NCI-H1436 treated with DMSO at 0.1 percent for 48 hours (cell line): ENCODE measurements at places on chromosomes 1 and 21.

- no peak for DNase-seq
These were observed 212.8 kb downstream of the PBX1 start for GRCh38 chr1:164771619-164772361.

GRCh38 chr1:244680667-244681066, 27.7 kb downstream of the DESI2 start:
- DNase-seq = no peak

- no peak for DNase-seq
These were observed 232.9 kb upstream of the SGIP1 start for GRCh38 chr1:66300972-66301451.

GRCh38 chr1:41842993-41843755, 75.5 kb downstream of the HIVEP3 start:
- no peak for DNase-seq

- no peak for DNase-seq
These were observed 63.1 kb upstream of the SH3GLB1 start for GRCh38 chr1:86641318-86641717.

DNA sequence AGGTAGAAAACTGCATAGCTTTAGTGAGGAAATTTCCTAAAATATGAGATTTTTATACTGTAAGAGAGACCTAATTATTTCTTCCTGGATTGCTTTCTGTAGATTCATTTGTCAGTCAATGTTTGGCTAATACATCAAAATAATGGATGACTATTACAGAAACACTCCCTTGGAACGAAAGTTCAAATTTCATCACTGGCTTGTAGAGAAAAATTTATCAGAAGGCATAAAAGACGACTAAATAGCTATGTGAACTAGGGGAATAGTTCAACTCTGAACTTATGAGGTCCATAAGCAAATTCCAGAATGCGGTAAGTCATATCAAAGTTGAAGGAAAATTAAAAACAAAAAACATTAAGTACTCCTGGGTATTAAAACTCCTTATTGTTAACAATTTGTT, 36.0 kb downstream of the WNT2B start:
- no peak for DNase-seq

GRCh38 chr1:155396874-155397476, 76.3 kb downstream of the RUSC1 start:
- no peak for DNase-seq

- DNase-seq = no peak
These were observed 63.5 kb upstream of the EDN2 start for GRCh38 chr1:41547781-41548560.

DNA sequence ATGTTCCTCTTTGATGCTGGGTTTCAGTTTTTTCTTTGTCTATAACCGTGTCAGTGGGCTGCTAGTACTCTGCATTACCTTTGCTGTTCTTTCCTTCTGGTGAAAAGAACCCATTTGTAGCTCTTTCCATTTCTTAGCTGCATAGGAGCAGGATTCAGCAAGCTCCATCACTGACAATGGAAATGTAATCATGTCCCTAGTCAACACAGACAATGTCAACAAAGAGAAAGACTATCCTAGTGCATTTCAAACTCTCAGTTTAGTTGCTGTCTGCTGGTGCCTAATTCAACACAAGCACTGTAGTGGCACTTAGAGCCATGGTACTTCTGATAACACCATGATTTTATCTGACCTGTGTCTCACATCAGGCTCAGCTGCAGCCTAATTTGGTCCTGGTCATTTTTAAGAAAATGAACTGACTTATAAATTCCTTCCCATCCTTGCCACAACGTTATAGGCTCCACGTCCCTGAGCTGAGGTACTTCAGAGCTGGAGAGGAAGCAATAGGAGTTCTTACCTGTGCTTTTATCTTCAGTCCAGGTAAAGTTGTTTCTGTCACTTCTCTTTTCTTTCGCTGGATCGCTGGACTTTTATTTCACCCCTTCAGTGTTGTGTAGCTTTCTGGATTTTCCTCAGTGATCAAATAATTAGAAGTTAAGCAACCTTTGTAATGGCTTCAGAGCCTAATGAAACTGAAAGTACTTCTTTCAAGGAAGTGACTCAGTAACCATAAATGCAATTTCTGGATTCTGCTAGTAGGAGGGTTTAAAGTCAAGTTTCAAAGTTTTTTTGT, at the start of gene GBP3:
Gene GBP3, minus strand, starts transcription at position 700 of the 793 bp plus-strand sequence. CDS start 2,145 bp downstream, outside the sequence.
- DNase-seq = no peak

GRCh38 chr1:165445388-165445787, 462 bp upstream of the RXRG start:
- no peak for DNase-seq

DNA sequence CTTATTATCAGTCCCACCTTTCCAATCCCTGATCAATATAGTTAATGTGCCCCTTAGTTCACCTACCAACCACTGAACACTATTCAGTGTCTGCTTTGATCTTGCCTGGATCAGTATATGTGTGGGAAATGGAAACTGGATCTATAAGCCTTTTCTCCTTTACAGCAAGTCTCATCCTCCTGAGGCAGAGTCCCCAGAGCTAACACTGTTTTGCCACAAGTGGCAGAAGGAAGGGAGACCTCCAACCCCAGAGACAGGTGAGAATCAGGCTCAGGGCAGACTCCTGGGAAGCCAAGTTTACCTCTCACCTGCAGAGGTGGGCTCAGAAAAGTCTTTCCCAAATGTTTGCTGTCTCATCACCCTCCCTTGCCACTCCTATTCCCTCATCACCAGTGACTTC, at the start of gene OR6N2:
Gene OR6N2, minus strand, starts transcription at position 101 of the 400 bp plus-strand sequence. CDS start 3,569 bp downstream, outside the sequence.
- no peak for DNase-seq

- DNase-seq = no peak
These were observed 15.8 kb downstream of the SCYL3 start for GRCh38 chr1:169877800-169878491.

- DNase-seq = no peak
These were observed 50.8 kb downstream of the ACBD3 start for GRCh38 chr1:226135709-226136108.

GRCh38 chr1:198199105-198199504, 42.3 kb downstream of the NEK7 start:
- DNase-seq = no peak

- no peak for DNase-seq
These were observed 8.8 kb upstream of the TIAM1 start for GRCh38 chr21:31352836-31353235.

GRCh38 chr21:42221581-42222345, 2.8 kb downstream of the ABCG1 start:
- no peak for DNase-seq

DNA sequence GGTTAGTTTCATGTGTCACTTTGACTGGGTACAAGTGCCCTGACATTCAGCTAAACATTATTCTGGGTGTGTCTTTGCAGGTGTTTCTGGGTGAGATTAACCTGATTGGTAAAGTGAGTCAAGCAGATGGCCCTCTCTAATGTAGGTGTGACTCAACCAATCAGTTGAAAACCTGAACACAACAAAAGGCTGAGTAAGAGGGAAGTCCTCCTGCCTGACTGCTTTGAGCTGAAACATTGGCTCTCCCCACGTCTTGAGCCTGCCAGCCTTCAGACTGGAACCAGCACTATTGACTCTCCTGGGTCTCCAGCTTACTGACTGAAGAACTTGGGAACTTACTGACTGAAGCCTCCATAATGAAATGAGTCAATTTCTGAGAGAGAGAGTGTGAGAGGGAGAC, 70.0 kb upstream of the C21orf91 start:
- no peak for DNase-seq

DNA sequence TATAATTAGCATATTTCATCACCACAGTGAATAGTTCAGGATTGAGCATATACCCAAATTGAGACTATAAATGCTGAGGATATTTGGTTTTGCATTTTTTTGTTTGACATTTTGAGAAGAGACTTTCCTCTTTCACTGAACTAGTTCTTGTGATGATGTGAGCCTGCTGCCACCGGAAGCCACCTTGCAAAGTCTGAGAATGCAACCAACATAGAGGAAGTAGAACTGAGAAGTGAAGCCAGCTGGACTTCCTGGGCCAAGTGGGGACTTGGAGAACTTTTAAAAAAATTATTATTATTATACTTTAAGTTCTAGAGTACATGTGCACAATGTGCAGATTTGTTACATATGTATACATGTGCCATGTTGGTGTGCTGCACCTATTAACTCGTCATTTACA, 102.3 kb downstream of the RPE65 start:
- no peak for DNase-seq

GRCh38 chr1:182337736-182338571, 53.6 kb downstream of the GLUL start:
- DNase-seq = no peak

- no peak for DNase-seq
These were observed 2.7 kb upstream of the CNN3 start for GRCh38 chr1:94929351-94930217.

DNA sequence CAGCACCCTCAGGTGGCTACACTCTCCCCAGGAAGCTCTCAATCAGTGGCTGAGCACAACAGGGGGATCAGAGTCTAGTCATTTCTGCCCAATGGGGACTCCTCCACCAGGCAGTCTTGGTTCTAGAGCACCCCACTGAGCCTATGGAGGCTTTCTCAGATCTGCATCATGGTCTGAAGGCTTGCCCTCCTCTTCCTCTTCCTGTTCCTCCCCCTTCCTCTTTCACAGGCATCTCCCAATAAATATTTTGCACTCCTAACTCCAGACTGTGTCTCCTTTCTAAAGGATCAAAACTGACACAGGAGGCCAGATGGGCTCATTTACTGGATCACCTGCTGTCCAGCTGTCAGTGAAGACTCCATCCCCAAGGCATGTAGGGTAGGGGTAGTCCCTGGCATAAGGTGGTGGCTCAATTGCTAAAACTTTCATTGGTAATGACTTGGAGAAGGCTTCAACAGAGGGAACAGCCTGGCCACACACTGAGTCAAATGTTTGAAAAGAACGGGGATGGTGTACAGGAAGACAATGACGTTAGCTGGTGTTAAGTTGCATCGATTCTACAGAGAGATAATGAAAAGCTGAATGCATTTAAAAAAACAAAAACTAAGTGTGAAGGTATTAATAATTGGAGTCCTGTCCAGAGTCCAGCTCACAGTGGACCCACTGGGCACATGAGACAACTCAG, 84.2 kb upstream of the SLC2A1 start:
- no peak for DNase-seq

GRCh38 chr1:59695252-59695651, 119.5 kb upstream of the HOOK1 start:
- DNase-seq = no peak

- no peak for DNase-seq
These were observed 167.3 kb downstream of the ZZZ3 start for GRCh38 chr1:77514921-77515776.

- no peak for DNase-seq
These were observed 99.2 kb downstream of the TRIM11 start for GRCh38 chr1:228307218-228308023.

- no peak for DNase-seq
These were observed 10.2 kb downstream of the NMNAT2 start for GRCh38 chr1:183407961-183408360.

DNA sequence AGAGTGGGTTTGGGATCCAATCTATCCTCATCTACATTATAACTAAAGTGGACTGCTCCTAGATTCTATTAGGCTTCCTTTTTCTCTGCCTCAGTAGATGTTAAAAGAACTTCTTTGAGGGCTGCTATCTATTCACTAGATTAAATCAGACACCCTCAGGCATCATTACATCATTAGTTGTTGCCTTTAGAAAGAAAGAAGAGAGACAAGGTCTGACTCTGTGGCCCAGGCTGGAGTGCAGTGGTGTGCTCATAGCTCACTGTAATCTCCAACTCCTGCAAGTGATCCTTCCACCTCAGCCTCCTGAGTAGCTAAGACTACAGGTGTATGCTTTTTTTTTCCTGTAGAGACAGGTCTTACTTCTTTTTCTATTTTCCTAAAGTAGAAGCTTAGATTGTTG, 71.1 kb upstream of the EXO1 start:
- no peak for DNase-seq

GRCh38 chr1:180674603-180675530, 43.0 kb downstream of the XPR1 start:
- no peak for DNase-seq

- no peak for DNase-seq
These were observed 443.9 kb downstream of the KIF26B start for GRCh38 chr1:245598524-245599305.

DNA sequence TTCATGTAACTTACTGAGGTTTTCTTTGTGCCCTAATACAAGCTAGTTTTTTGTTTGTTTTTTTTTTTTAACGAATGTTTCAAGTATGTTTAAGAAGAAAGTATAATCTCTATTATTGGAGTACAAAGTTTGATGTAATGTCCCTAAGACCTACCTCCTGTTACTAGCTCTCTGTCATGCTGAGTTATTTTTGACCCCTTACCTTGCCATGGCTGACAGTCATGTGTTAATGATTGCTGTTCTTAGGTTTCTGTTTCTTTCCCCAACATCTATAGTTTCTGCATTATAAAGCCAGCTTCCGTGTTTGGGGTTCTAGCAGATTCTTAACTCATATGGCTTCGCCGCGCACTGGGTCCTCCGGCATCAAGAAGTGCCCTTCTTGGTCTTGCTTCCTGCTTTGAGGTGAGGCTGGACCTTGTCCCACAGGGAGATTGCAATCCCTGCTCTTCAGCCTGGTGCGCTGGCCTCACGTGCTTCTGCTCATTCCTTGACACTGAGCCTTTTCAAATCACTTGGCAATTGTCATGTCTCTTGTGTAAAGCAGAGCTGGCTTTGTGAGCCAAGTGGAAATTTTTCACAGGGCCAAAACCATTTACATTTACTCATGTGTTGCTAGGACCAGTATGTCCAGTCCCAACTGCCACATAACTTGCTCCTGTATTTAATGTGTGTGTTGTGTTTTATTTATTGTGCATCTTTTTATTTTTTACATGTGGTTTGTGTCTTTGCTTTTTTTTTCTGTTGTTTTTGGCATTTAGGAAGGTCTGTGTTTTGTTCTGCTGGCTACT, 135.0 kb upstream of the COL6A1 start:
- DNase-seq = no peak

DNA sequence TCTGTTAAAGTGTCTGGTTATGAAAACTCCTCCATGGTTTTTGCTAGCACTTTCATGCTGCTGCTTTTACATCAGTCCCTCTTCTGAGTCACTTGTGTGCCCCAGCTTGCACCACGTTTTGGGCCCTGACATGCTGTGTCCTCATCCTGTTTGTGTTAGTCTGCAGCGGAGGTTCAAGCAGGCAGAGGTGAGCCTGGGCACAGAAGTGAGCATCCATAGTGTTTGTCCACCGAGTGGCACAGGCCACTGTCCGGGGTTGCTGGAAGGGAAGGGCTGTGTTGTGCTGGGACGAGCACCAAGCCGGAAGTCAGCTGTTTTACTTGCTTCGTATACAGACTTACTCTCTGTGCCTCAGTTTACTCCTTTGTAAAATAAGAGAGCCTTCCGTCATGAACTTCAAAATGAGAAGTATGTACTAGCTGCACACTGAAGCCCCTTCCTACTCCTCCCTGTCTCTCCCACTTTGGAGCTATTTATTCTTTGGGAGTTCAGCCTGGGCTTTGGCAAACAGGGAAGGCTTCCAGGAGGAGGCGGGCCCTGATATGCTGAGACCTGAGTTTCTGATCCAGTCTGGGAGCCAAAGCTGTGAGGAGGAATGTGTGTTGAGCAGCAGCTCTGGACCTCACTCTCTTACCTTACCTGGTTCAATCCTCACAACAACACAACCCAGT, 10.7 kb upstream of the LAPTM5 start:
- no peak for DNase-seq
